ENCODE measurements at places on chromosomes 11 and 22.

DNA sequence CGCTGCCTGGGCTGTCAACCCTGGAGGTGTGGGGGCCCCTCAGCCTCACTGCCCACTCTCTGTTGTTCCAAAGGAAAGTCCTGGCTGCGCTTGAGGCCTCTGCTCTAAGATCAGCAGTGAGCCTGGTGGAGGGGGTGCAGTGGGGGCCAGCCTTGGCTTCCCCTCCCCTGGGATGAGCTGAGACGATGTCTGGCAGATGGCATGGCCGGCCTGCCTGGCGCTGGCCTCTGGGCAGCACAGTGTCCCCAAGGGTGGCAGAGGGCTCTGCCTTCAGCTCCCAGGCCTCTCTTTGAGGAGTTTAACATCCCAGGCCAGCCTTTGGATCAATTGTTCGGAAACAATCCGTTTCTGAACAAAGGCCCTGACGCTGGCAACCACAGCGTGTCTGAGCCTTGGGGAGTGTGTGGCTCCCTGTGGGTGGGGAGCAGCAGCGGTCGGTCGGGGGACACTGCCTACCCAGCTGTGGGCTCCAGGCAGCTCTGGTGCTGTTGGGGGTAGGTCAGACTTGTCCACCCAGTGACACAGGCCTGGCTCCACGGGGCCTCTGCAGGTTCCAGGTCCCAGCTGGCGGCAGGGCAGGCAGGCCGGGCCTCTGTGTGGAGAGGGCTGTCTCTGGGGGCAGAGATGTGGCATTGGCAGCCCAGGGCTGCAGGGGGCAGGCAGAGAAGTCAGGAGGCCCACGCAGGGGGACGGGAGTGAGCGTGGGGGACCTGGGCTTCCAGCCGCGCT is 12.1 kb downstream of the TSPAN4 start:
- DNase-seq: no peak

- no peak for DNase-seq
Observed at GRCh38 chr22:50045211-50046018, 12.7 kb downstream of the TTLL8 start.

DNA sequence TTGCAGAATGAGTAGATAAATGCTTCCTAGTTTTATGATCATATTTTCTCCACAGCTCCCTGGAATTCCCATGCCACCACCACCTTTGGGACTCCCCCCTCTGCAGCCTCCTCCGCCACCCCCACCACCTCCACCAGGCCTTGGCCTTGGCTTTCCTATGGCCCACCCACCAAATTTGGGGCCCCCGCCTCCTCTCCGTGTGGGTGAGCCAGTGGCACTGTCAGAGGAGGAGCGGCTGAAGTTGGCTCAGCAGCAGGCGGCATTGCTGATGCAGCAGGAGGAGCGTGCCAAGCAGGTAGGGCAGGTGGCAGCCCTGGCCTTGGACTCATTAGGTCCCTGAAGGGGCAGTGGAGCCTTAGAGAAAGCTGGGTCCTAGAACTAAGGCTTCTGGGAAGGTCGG is 2.9 kb downstream of the SF3B2 start:
- DNase-seq: no peak

DNA sequence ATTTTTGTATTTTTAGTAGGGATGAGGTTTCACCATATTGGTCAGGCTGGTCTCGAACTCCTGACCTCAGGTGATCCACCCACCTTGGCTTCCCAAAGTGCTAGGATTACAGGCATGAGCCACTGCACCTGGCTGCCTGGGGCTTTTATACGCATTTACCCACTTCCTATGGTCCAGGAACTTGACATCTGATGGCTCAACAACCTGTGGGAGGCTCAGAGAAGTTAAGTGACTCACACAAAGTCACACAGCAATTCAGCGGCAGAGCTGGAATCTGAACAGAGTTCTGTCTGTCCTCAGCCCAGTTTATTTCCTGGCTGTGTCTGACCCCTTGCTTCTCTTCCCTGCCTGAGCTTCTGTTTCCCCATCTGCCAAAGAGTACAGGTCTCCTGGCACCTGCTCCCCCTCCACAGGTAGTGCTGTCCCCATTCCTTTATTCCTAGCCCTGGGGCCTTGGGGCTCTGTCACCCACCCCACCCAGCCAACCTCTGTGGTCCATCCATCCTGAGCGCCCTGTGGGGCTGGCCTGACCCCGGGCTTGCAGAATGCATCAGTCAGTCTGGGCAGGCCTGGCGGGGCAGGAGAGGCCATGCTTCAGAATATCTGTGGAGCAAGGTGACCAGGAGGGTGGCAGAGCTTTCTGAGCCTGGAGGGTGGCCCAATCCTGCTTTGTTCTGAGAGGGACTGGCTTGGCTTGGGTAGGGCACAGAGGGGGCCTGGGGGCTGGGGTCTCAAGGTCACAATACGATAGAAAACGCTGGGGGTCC is 50.6 kb downstream of the CACNA1I start:
- DNase-seq: no peak

DNA sequence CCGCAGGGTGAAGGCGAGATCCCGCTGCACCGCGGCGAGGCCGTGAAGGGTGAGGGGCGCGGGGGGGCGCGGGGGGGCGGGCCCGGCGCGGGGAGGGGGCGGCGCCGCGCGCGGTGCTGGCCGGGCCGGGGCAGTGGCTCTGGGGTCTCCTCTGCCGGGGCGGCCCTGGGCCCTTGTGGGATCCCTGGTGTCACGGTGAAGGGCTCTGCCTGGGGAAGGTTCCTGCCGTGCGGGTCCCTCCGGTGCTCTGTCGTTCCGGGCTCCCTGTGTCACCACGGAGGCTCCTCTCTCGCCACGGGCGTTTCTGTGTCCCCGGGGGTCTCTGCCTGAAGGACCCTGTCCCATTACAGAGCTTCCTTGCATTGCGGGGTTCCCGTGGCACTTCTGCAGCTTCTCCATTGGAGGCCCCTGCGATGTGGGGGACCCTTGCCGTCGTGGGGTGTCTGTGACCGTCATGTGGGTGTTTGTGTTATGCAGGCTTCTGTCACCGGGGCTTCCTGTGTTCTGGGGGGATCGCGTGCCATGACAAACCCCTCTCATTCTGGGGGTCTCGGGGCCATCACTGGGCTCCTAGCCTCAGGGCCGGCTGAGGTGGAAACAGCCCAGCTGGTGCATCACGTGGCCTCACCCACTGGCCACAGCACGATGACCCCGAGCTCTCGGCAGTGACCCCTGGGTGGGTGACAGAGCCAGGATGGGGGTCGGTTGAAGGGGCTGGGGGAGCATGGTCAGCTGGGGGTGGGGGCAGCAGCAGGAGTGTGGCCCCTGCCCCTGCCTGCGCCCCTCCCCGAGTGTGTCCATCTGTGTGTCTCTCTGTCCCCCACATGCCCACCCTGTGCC is 25.3 kb downstream of the SHANK3 start:
- DNase-seq: no peak

- DNase-seq: no peak
Observed at GRCh38 chr11:61359516-61359915, 2.2 kb downstream of the CYB561A3 start.

GRCh38 chr11:132445859-132446291 is 1075.5 kb downstream of the NTM start:
- no peak for DNase-seq

GRCh38 chr11:125457814-125458343 is 38.2 kb downstream of the FEZ1 start:
- DNase-seq: no peak

DNA sequence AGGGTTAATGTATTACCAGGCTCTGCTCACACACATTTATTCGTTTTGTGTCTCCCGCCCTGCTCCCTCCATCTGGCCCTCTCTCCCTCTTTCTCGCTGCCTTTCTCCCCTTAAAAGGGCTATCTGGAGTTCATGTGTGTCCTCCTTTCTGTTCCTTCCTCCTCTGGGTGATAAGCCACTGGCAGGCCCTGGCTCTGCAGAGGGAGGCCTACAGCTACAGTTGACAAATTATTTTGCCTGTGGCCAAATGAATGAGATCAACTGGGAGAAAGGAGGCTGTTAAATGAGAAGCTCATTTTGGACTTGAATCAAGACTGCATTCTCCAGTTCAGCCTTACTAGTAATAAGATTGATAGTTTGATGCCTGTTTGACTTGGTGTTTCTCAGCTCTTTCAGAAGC is 17.5 kb upstream of the OPCML start:
- no peak for DNase-seq

GRCh38 chr11:2726964-2727363 is 27.2 kb upstream of the KCNQ1OT1 start:
- no peak for DNase-seq

GRCh38 chr11:99513368-99513767 is 492.6 kb downstream of the CNTN5 start:
- DNase-seq: no peak

- DNase-seq: no peak
Observed at GRCh38 chr22:38623351-38623750, 32.8 kb downstream of the FAM227A start.

DNA sequence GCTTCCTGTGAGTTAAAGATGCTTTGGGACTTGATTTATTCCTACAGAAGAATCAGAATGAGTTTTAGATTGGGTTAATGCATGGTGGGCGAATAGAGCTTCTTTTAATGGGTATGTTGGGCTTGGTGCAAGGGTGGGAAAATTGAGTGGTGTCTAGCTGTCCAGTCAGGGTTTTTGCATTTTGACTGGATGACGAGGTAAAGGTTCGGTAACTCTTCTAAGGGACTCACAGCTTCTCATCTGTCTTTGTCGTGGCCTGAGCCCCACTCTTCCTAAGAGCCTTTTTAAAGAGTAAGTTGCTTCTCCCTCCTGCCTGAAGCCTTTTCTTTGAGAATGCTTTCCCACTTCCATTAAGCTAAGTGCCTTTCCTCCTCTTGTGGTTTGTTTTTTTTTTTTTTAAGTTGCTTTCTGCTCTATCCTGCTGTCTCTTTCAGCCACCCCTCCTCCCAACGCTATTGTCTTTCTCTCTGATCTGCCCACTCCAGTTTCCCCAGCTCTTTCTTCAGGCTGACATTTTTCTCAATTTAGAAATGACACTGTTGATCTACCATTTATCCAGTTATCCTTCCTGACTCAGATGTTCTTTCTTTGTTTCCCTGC is 1.1 kb downstream of the DPF2 start:
- DNase-seq: no peak

DNA sequence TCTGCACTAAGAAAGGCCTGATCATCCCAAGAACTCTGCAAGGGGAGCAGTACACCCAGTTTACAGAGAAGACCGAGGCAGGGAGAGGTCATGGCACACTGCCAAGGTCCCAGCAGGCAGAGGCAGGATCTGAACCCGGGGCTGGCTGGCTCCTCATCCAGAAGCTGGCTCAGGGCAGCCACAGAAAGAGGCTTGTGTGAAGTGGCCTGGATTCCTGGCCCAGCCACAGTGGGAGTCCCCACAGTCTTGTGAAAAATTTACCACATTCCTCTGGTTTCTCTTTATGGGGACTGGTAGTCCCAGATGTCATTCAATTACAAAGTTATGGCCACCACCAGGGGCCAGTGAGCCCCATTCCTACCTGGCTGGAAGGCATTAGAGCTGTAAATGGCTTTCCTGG is 440.5 kb downstream of the MIAT start:
- DNase-seq: no peak

DNA sequence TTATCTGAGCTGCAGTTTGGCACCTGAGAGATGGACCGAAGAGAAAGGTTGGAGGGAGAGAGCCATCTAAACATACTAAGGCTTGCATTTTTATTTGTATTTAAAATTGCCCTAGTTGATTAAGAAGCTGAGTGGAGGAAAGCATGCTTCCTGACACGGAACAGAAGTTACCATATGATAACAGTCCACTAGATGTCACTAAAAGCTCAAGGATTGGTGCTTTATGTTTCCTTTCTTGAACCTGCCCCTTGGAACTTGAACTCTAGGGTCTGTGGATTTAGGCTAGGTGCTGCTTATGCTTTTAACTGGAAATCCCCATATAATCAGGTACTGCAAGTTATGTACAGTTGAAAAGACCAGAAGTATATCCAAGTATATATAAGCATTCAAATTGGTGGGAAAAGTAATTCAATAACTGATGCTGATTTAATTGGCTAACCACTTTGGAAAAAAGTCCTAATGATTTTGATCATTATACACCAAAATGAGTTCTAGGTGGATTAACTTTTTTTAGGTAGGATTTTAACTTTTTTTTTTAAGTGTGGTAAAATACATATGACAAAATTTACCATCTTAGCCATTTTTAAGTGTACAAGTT is 9.5 kb downstream of the RBMXL2 start:
- DNase-seq: no peak

DNA sequence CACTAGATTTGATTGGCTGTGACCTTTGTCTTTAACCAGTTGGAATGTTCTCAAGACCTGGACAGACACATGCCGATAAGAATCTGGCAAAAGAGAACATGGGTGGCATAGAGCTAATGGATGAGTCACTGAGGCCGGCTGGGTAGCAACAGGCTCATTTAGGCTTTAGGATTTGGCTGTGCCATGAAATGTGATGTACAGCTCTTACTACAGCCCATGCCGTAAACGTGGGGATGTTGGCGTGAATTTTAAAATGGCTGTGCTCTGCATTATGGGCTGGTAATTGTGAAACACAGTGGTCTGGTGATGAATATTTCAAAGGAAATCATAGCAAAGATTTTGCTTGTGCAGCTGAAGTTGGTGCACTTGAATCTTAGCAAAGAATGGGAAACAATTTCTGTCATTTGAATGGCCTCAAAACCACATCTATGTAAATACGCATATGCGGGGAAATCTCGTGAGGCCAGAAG is 332.4 kb downstream of the TBC1D22A start:
- no peak for DNase-seq

DNA sequence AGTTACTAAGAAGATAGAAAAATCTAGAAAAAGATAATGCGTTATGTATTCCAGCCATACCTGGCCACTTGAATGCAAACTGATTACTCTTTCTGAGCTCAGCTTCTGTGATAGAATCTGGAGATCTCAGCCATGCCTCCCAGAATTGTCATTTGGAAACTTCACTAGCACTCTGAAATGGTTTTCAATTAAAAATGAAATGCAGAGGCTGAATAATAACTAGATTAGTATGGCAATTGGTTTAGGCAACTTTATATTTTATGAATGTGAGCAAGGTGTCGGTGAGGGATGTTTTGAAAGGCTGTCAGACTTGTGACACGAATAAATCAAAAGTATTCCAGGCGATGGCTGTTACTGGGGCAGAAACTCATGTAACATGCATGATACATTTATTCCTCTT is 128.8 kb upstream of the SORL1-AS1 start:
- no peak for DNase-seq

DNA sequence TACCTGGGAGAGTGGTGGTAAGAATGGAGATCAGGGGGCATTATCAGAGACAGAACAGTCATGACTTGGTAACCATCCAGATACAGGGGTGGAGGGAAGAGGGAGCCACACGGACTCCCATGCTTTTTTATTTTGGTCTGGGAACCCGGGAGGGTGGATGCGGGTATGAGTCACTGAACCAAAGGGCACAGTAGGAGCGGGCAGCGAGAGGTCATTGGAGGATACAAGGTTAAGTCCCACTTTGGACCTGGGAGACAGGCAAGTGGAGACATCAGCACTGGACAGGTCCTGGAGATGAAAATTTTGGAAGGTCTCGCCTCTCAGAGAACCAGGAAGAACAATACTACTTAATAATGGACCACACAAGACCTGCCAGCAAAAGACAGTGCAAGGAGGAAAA is 6.7 kb downstream of the HDHD5 start:
- DNase-seq: no peak

GRCh38 chr11:85695546-85695945 is 9.6 kb upstream of the CCDC89 start:
- DNase-seq: no peak

- no peak for DNase-seq
Observed at GRCh38 chr11:88179141-88179540, 3.9 kb upstream of the RAB38 start.

Measured in activated T-cell treated with anti-CD3 and anti-CD28 coated beads for 4 hours (primary cell).